Left lobe of liver (tissue), 2 donors: ENCODE measurements at places on chromosomes 5 and 9. TPM values are rescaled to one million over a fixed set of nuclear protein-coding genes. Genes with fewer than 3 reads are reported as not detected.

Gene CTXN3
- total RNA-seq = not detected

Gene PHF24
- total RNA-seq = not detected

Gene TTLL11
- total RNA-seq = 2.8 TPM

Gene CCL28
- 2.3 TPM for total RNA-seq

Gene CD274
- 1.0 TPM for total RNA-seq

Gene FOXI1
- not detected for total RNA-seq

Gene ACOT12
- total RNA-seq = 51.6 TPM

Gene UGCG
- 9.5 TPM for total RNA-seq

Gene SPINK6
- total RNA-seq = not detected

Gene KCNIP1
- not detected for total RNA-seq

Gene BASP1
- total RNA-seq = 3.4 TPM

Gene KIF4B
- not detected for total RNA-seq
